ENCODE measurements at places on chromosomes 12 and 14. TPM values are rescaled to one million over a fixed set of nuclear protein-coding genes. Genes with fewer than 3 reads are reported as not detected.

The PRIMA1 gene
- not detected for total RNA-seq

The AQP6 gene
- total RNA-seq, result 0.17 TPM

The HOXC12 gene
- not detected for total RNA-seq

The EID3 gene
- total RNA-seq, result 18.0 TPM

The BLOC1S1 gene
- 90.9 TPM for total RNA-seq

The DLK1 gene
- not detected for total RNA-seq

The TWF1 gene
- 167 TPM for total RNA-seq

The NRIP2 gene
- 0.17 TPM for total RNA-seq

The GALNT9 gene
- 0.51 TPM for total RNA-seq

The PRKD1 gene
- 15.9 TPM for total RNA-seq

The PTPN21 gene
- total RNA-seq, result 9.2 TPM

The ALDH2 gene
- 53.7 TPM for total RNA-seq

The ADAM21 gene
- total RNA-seq, result 0.66 TPM

The TOMM20L gene
- total RNA-seq, result not detected

The TRPV4 gene
- 0.51 TPM for total RNA-seq

The DHRS2 gene
- not detected for total RNA-seq

The SERPINA9 gene
- total RNA-seq, result not detected

The TRMT5 gene
- total RNA-seq, result 18.3 TPM

The ASIC1 gene
- total RNA-seq, result 1.8 TPM

The ASCL1 gene
- not detected for total RNA-seq

The TUNAR gene
- not detected for total RNA-seq

The TAS2R14 gene
- 2.1 TPM for total RNA-seq

The SCNN1A gene
- 0.26 TPM for total RNA-seq

The NANOG gene
- not detected for total RNA-seq

The ADAMTS20 gene
- total RNA-seq, result not detected

The KCNK10 gene
- total RNA-seq, result not detected

The P2RX2 gene
- not detected for total RNA-seq

The HOXC5 gene
- total RNA-seq, result not detected

The CIROP gene
- 1.0 TPM for total RNA-seq

The RERG gene
- total RNA-seq, result 0.26 TPM

The KLRC4 gene
- not detected for total RNA-seq

The ISCA2 gene
- total RNA-seq, result 17.7 TPM

The PRR13 gene
- 48.1 TPM for total RNA-seq

The LGR5 gene
- total RNA-seq, result not detected

The NRXN3 gene
- 0.51 TPM for total RNA-seq

The CCDC175 gene
- not detected for total RNA-seq

The ZDHHC22 gene
- not detected for total RNA-seq

The TAS2R19 gene
- total RNA-seq, result 5.3 TPM

The RFX4 gene
- total RNA-seq, result not detected

The TSHR gene
- total RNA-seq, result not detected

The OR4E2 gene
- total RNA-seq, result not detected

The KRT3 gene
- total RNA-seq, result not detected
